ENCODE measurements at places on chromosomes 1 and 21.

- no peak for DNase-seq
Observed at GRCh38 chr21:25953659-25954058, 216.9 kb downstream of the APP start.

- DNase-seq = no peak
Observed at GRCh38 chr1:178908358-178908757, 37.5 kb upstream of the ANGPTL1 start.

GRCh38 chr1:176829261-176829660 lies 335.3 kb downstream of the ASTN1 start:
- DNase-seq = no peak

GRCh38 chr1:189958756-189959155 lies 518.9 kb downstream of the BRINP3 start:
- DNase-seq = no peak

- no peak for DNase-seq
Observed at GRCh38 chr1:232868793-232869491, 63.7 kb downstream of the MAP10 start.

GRCh38 chr1:205576805-205577761 lies 54.7 kb downstream of the ELK4 start:
- DNase-seq = no peak

- no peak for DNase-seq
Observed at GRCh38 chr1:8816831-8817411, 519 bp downstream of the RERE start.

DNA sequence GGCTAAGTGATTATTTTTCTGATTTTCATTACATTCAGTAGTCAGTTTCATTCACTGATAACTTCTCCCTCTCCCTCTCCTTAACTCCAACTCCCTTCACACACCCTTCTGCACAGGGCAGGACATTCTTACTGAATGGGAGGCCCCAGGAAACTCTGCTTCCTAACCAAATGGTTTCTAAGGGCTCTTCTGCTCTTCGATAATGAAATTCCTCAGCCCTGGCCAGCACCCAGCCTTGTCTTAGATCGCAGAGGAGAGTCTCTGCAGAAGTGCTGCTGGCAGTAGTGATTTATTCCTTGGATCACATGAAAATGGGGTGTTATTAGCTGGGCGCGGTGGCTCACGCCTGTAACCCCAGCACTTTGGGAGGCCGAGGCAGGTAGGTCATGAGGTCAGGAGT lies 16.4 kb downstream of the PLEKHM2 start:
- DNase-seq = no peak

- DNase-seq = no peak
Observed at GRCh38 chr1:66535061-66535460, 1.1 kb downstream of the SGIP1 start.

GRCh38 chr1:50415235-50416149 lies 7.8 kb downstream of the DMRTA2 start:
- DNase-seq = no peak
